ENCODE measurements at places on chromosomes 4 and X.
A peak's percentile ranks its signal among the peaks of the same experiment; 100 is the strongest.

DNA sequence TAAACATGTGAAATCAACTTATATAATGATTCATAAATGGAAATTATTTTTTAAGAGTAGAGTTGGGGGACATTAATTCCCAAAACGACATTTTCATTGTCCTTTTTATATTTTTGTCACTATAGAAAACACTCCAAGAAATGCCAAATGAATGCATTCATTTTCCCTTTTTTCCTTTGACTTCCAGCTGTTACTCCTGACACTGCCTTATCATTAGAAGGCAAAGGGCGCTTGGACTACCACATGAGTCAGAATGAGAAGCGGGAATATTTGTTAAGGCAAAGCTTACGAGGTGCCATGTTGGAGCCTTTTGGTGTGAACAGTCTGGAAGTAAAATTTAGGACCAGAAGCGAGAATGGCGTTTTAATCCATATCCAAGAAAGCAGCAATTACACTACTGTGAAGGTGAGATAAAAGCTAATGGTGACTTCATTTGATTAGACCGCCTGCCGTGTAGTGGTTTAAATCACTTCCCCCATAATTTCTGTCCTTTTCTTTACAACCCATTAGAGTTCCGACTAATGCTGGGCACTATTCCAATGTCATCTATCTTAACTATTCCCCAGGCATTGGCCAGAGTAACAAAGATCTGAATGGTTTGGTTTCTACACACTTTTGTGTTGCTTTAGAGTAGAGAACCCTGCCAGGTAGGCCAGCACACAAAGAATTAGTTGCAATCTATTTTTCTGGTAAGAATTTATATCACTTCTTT lies 166.7 kb downstream of the FAT4 start:
- no peak for DNase-seq

GRCh38 chr4:173281406-173282255 lies 52.5 kb downstream of the HMGB2 start:
- DNase-seq, result no peak

GRCh38 chrX:78945186-78945912 lies at the start of gene P2RY10:
Gene P2RY10, plus strand, starts transcription at chrX:78945391. Its CDS starts 15,130 bp downstream, at chrX:78960521.
- DNase-seq, result peak; percentile 50

DNA sequence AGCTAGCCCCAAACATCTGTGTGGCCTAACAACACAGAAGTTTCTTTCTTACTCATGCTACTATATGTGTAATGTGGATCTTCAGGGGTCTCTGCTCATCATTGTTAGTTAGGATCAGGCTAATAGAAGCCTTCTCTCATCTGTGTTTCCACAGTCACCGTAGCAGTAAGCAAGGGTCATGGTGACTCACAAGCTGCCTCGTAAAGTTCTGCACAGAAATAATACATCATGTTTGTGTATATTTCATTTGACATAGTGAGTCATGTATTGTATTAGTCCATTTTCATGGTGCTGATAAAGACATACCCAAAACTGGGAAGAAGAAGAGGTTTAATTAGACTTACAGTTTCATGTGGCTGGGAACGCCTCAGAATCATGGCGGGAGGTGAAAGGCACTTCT lies 38.7 kb downstream of the SLC4A4 start:
- DNase-seq, result no peak

- DNase-seq, result no peak
Measured at GRCh38 chr4:119604266-119604665, 24.3 kb downstream of the PDE5A start.

- DNase-seq, result no peak
Measured at GRCh38 chr4:10198365-10198764, 81.8 kb upstream of the WDR1 start.
